Stimulated activated CD4-positive, alpha-beta T cell treated with anti-CD3 and anti-CD28 coated beads, Interleukin-4, amount 100 ng/mL, for 4 hours (primary cell): ENCODE measurements at places on chromosomes 2 and 18.

DNA sequence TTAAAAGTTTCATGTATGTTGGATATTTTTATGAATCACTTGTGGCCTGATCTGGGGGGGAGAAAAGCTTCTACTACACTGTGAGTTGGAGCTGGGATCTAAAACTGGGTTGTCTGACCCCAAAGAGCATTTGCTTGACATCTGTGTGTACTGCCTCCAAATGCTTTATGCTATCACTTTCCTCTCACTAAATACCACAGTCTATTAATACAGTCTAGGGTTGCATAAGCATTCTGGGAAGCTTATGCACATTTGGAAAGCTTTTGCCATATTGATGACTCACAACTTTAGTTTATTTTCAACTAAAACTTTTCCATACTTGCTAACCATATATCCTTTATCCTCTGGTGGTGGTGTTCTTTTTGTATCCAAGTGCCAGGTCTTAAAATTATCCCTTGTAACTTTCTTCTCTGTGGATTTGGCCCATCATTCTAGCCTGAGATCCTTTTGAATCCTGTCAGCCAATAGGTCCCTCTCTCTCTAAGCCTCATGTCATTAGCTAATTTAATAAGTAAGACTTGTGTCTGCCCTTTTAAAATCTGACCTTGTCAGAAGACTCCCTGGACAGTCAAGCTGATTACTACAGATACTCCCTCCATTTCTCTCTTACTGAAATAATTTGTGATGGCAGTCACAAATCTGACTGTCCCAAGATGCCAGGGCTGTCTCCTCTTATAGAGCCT is 72.7 kb downstream of the NXPH2 start:
- DNase-seq: no peak

- DNase-seq: no peak
These were observed 1389.1 kb upstream of the TMEFF2 start for GRCh38 chr2:193583638-193584400.

GRCh38 chr2:216664593-216665034 is 30.7 kb downstream of the IGFBP5 start:
- no peak for DNase-seq

DNA sequence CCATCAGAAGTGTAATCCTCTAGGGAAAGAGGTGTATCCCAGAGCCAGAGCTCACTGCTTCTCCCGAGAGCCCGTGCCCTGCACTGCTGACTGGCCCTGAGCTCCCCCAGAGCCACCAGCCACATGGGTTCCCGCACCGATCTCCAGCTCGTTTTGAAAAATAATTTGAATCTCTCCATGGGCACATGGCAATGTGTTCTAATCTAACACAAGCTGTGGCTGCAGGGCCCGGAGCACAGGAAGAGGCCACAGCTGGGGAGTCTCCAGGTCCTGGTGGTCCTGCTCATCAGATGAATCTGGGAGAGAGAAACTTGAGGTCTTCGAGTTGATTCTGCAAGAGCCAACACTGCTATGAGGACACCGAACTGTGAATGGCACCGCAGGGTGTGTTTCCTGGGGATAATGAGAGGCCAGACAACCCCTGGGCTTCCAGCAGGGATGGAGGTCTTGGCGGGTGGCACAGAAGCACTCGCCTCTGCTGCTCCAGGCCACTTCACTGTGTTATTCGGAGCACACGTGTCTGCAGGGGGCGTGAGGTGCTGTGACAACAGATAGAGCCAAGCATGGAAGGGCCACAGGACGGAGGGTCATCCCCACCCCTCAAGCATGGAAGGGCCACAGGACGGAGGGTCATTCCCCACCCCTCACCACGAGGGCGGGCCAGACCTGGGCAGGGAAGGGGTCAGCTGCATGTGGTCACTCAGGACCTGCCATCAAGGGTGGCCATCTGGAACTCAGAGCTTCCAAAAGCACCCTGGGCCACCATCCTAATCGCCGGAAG is 196.8 kb downstream of the NDUFA10 start:
- no peak for DNase-seq

DNA sequence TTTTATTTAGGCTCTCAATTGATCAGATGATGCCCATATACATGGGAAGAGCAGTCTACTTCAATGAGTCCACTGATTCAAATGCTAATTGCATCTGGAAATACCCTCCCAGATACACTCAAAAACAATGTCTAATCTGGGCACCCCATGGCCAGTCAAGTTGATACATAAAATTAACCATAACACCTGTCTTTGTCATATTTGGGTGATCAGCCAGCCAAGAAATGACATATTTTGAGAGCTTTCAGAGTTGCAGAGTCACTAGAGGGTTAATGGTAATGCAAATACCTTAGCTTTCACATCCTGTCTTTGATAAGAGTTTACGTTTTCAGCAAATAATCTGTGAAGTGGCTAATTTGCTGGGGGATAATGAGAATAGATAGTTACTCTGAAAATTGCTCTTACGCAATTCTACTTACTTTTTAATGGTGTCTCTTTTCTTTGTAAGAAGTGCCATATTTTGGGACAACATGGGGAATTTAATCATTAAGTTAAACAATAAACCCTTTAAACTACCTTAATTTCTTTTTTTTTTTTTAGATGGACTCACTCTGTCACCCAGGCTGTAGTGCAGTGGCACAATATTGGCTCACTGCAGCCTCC is 49.1 kb downstream of the CCDC195 start:
- no peak for DNase-seq

- DNase-seq: no peak
These were observed 11.5 kb downstream of the ROCK1 start for GRCh38 chr18:21100146-21100545.

DNA sequence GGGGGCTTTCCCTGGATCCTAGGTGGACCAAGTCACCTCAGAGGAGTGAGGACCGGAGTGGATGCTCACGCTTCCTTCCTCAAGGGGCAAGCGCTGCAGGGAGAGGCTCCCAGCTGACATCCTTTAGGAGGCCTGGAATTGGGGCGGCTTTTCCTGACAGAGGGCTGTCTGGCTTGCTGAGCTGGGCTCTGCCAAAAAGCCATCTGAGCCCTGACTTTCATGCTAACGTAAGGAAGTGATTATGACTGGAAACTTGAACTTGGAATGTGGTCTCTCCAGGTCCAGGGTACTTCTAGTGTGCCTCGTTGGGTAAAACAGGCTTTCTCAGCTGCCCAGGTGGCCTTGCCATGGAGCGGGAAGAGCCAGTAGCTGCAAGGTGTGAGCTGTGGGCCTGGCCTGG is 268.3 kb upstream of the SPRED2 start:
- DNase-seq: no peak

DNA sequence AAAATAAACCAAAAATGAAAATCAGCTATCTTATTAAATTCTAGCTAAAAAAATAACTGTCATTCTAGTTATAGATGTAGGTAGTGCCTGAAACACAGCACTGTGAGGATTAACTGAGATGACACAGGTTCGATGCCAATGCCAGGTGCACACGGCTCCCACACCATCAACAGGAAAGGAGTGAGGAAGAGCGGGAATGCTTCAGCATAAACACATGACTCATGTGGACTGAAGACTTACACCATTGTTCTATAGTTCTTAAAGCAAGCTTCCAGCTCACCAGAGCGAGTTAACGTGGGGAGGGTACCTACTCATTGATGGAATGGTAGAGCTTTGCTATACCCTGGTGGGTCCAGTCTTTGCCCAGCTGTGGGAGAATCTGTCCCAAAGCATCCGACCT is 76.7 kb downstream of the EMILIN2 start:
- DNase-seq: no peak

GRCh38 chr2:17912266-17912691 is 33.8 kb downstream of the KCNS3 start:
- no peak for DNase-seq
